ENCODE measurements at places on chromosomes 5 and 9.

DNA sequence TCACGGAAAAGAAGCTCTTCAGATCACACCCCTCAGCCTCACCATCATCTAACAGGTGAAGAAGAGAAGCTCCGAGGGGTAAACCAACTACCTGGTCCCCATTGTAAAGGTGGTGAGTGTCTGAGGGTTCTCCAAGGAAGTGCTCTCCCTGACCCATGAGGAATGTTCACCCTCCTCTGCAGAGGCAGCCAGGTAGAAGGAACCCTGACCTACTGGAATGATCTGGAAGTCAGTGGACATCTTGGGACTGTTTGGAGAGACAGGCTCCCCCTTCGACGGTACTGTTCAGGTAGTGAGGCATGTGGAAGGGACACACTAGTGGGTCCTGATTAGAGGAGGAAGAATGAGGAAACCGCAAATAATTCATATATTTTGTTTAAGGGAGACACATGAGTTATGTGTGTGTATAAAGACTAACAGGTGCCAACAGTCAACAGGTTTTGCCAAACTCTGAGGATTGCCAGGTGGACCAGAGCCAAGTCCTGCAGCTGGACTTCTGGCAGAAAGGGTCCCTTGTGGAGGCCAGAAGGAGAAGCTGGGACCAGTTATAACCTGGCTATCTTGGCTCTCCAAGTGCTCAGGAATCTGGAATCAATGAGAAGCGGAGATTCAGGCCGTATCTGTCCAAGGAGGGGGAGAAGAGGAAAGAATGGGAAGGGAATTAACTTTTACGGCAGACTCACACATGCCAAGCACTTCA lies 3.0 kb upstream of the ZBTB34 start:
- no peak for DNase-seq

DNA sequence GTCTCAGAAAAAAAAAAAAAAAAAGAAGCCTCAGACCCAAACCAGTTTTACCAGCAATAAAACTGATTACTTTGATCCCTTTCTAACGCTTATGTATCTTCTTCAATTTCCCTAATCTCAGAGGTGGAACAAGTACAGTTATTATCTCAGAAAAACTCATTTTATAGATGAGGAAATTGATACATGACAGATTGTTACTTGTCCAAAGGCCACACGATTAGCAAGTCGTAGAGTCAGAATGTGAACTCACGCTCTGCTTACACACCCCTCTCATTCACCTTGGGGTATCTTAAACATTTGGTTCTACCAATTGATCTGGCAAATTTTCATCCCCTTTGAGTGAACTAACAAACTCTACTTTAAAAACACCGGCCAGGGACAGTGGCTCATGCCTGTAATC lies 110.2 kb downstream of the SUSD1 start:
- no peak for DNase-seq

DNA sequence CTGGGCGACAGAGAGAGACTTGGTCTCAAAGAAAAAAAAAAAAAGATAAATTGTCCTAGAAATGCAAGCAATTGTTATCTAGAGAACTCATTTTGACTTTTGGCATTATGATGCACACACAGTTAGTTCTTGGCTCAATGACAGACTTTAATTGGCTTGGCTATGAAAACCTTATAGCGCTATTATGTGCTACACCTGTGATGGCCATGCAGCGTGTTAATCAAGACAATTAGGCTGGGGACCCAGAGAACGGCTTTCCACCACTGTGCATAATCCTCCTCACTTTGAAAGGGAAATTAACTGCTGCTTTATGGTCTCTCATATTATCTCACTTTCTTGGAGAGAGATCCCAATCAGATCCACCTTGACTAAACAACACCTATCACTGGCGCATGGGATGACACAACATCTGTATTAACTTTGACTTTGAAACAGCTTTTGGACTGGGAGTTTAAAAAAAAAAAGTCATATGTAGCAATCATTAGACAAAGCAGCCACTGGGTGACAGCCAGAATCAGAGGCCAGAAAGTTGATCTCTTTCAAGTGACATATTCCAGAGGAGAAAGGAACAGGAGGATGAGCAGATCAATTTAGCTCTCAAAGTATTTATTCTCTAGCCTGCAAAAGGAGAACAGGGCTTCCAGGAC lies 132.5 kb downstream of the PPP2R2B start:
- no peak for DNase-seq

DNA sequence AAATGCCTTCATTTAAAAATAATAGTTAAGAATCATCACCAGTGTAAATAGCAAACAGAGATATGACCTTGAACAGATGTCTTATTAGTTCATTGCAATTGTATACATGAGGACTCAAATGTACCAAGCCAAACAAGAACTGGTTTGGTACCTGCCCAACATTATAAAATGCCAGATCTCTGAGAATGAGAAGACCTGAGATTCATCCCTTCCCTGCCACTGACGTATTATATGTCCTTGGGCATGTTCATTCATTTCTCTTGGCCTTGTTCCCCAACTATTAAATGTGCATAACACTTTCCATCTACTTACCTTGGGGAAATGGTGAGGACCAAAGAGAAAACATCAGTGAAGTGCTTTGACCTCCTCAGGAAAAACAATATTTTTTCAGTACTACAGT lies 33.6 kb upstream of the ERBIN start:
- DNase-seq, result no peak

GRCh38 chr9:108439947-108440346 lies 415.8 kb downstream of the ACTL7B start:
- DNase-seq, result no peak

DNA sequence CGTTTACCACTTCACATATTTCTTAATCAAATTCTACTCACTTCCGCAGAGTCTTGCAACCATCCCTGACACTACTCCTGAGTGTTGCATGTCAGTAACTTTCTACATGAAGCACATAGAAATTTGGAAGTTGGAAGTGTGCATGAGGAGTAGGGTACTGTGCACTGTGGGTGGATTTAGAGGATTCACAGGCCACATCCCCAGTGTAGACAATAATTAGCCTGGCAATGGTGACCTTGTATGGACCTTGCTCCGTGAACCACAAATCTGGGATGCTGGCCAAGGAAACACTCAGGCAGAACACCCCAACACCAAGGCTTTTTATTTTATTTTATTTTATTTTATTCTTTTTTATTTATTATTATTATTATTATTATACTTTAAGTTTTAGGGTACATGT lies 25.5 kb downstream of the CTSL start:
- no peak for DNase-seq

DNA sequence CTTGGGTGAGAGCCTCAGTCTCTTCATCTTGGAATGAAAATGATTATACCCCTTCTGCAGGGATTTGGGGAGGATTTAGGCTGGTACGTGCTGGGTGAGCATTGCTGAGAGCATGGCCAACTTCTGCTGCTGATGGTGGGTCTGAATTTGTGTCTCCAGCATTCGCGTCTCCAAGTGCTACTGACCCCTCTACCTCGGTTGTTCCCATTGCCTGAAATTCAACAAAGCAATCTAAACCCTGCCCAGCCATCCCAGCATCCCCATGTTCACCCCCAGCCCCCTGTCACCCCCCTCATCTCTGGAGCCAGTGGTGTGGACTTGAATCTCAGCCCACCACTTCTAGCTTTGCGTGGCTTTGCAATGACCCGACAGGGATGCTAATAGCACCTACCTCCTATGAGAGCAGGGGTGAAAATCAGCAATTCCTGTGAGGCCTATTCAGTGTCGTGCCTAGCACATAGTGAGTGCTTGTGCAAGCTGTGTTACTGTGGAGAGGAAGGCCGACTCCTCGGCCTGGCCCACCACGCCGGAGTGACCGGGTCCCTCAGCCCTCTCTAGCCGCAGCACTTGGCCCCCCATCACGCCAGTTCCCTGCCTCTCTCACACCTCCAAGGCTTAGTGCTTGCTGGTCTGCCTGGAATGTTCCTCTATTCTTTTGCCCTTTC lies 43.4 kb upstream of the SH3PXD2B start:
- DNase-seq, result no peak

DNA sequence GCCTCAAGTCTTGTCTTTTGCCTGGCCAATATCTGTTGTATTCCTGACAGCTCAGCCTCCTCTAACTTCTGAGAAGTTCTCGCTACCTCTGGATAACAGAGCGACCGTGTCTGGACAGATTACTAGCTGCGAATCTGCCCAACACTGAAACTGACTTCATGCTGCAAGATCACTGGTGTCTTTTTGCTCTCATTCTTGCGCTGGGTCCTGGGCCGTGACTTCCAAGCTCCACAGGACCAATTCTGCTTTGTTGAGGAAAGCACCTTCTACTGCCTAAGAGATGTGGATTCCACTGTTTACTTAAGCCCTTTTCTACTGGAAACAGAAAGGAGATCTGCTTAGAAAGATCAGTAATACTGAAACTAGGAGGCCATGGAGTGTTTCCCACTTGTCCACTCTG lies 978.8 kb upstream of the DMAC1 start:
- DNase-seq, result no peak

DNA sequence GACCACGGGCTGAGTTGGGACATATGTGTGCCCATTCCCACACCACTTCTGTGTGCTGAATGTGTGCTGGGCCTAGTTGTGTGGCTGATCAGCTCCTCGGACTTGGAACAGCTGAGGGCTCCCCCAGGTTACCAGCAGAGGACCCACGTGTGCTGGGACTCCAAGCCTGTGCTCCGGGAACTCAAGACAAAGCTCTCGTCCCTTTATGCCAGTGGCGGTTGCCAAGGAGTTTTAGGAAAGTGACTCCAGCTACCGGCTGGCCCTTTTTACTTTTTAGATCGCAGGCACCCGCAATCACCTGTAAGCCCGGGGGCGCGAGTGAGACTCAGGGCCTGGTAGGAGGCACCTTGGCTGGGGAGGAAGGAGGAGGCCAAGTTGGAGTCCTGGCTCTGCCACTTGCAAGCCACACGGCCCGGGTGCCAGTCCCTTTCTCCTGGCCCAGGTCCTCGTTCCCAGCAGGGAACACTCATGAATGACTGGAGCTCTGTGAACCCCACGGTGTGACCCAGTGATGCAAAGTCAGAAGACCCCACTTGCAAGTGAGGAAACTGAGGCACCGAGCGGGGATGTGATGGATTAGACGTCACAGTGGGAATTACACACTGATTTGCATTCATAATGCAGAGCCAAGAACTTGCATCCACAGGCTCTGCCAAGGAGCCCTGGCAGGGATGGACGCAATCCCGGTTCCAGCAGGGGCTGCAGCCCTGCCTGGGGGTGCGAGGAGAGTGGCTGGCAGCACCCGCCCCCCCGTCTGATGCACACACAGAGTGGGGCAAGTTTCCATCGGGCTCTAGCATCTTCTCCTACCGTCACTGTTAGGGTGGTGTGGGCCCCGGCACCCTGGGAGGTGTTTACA lies 26.9 kb downstream of the CRB2 start:
- no peak for DNase-seq

DNA sequence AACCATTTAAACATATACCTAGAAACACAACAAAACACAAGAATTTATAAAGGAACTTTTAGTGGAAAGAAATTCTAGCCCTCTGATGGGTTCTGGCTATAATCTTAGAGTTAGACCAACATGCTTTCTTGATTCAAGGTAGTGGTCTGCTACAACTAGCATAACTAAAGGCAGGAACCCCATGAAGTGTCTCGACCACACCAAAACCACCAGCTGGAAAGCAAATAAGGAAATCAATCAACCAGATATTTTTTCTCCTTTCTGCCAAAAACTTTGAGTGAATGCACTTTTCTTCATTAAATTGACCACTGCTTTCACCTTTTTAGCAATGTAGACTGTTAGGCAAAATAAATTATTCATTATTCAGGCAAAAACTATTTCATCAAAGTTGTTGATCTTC lies 346.4 kb downstream of the EBF1 start:
- DNase-seq, result no peak

DNA sequence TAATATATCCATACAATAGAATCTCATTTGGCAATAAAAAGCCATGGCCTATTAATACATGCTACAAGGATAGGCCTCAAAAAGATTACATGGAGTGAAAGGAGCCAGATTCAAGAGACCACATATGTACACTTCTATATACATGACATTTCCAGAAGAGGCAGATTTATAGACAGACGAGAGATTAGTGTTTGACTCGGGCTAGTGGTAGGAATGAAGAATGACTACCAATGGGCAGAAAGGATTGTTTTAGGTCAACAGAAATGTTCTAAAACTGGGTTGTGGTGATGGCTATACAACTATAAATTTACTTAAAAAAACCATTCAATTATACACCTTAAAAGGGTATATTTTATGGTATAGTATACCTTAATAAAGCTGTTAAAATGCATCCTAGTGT lies 41.9 kb downstream of the SETX start:
- DNase-seq, result no peak

- no peak for DNase-seq
Observed at GRCh38 chr9:3850098-3850497, 324.3 kb upstream of the RFX3 start.

DNA sequence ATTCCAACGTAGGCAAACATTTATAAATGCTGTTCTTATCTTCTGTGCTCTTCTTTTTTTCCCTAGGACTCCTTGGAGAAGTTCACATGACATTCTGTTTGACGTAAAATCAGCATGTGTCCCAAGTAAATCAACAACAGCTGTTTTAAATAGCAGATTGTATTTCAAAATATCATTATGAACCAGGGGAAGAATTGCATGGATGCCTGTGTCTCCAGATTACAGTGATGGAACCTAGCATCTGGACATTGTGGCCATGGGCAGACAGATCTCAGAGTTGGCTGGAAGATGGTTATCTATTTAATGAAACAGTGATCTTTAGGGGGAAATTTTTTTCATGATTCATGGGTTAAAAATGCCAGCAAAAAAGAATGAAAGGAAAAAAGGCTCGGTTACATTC lies 222.0 kb downstream of the MAN2A1 start:
- no peak for DNase-seq

DNA sequence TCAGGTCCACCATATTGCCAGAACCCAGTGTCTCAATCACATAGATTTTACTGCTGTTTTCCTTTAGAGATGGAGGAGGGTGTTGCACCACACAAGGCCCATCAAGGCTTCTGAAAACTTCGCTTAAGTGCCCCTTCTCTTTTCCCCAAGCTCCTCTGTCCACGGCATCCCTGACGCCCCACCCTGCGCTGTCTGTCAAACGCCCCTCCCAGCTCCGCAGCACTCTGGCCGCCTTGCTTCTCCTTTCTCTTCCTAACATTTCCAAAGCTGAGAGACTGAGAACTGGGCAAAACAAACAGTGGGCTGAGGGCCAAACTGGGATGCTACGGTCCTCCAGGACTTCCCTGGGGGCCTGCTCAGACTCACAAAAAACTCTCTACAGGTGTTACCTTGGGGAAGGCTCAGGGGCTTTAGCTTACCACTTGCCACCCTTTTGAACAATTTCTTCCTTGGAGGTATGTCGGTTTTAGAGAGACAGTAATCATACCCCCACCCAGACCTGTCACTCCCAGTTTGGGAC lies 28.3 kb upstream of the ERGIC1 start:
- DNase-seq, result no peak

DNA sequence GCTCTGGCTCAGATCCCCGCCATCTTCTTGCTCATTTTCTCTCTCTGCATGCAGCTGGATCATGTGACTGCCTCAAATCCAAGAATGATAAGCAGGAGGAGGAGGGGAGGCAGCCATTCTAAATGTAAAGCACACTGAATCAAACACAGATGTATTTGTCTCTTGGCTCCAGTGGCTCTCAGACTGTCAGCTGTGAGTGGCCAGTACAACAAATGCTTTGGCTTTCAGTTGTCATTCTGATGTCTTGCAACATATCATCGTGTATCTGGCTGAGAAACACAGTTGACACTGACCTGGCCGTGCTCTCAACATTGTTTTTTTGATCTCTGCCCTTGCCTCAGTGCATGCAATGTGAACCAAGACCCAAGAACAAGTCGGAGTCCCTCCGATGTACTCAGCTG lies 233.1 kb downstream of the ADAMTSL1 start:
- no peak for DNase-seq

GRCh38 chr5:146669656-146670055 lies 153.7 kb upstream of the GPR151 start:
- no peak for DNase-seq
